ENCODE measurements at places on chromosomes 3 and 15.

- DNase-seq, result peak; percentile 96
These were observed 34.0 kb downstream of the RHCG start for GRCh38 chr15:89462198-89462912.

DNA sequence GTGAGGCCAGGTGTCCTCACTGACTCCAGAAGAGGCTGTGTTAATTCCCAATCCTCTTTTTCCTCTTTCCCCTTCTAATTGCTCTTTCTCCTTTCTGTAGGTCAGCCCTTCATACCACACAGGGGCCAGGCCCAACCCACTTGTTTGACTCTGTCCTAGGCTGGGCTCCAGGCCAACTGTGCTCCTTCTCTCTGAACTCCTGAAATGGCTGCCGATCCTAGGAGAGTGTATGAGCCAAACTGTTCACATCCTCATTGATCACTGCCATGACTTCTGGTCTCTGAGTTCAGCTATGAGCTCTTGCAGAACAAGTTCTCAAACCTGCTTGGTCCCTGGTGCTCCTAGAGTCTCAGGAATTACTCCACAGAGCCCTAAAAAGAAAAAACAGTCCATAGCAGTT lies 145.1 kb downstream of the VGLL4 start:
- no peak for DNase-seq

DNA sequence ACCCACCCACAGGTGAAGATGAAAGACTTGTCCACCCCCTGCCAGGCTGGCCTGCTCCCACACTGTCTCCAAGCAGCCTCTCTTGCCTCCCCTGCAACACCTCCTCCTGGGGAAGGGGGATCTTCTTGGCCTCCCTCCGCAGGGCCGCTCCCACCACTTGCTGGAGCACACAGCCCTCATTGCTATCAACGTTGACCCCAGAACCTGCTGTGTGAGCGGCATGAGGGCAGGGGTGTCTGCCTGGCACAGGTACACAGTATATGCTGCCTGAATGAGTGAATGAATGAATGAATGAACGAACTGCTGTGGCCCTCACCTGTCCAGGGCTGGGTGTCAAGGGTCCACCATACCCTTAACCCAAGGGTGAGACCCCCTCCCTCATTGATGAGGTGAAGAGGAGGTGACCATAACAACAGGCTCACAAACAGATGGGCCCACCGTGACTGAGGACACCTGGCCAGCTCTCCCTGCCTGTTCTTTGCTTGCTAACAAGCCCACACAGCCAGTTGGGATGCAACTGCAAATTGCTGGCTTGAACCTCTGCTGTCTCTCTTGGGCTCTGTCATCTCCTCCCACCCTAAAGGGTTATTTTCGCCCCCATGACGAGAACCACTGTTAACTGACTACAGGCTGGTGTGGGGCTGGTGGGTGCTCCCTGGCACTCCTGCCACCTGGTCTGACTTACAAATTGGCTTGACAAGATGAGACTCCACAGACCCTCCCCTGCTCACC lies 22.5 kb downstream of the SLC41A3 start:
- DNase-seq, result no peak

- DNase-seq, result no peak
These were observed 460 bp upstream of the ZMAT3 start for GRCh38 chr3:179072100-179072438.

GRCh38 chr3:41158947-41159346 lies 40.4 kb upstream of the CTNNB1 start:
- no peak for DNase-seq

DNA sequence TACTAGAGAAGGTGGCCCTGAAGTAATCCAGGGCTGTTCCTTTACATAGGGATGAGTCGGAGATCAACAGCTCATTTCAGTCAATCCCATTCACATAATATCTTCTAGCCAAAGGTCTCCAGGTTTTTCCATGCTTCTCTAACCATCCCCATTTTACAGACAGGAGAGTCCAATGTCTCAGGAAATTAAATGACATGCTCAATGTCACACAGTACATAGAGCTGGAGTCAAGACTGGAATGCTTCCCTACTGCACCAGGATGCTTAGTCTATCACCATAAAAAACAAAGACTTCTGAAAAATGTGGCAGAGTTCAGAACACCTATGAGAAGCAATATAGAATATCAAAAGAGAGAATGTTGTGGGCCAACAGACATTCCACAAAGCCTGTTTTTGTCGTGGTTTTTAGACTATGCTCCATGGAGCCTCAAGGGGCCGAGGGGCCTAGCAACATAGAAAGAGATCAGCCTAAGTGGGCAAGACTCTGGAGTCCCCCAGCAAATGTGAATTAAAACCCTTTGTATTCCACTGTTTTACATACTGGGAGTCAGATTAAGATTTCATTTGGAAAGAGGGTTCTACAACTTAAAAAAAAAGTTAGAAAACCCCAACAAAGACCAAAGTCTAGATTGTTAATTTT lies 122.0 kb downstream of the THRB start:
- DNase-seq, result no peak

- DNase-seq, result peak; percentile 99
These were observed 160.7 kb downstream of the SQOR start for GRCh38 chr15:45795440-45796069.

- peak; percentile 18 for DNase-seq
These were observed 3.5 kb downstream of the HDC start for GRCh38 chr15:50261981-50262380.
